ENCODE measurements at places on chromosomes 2 and 18.

DNA sequence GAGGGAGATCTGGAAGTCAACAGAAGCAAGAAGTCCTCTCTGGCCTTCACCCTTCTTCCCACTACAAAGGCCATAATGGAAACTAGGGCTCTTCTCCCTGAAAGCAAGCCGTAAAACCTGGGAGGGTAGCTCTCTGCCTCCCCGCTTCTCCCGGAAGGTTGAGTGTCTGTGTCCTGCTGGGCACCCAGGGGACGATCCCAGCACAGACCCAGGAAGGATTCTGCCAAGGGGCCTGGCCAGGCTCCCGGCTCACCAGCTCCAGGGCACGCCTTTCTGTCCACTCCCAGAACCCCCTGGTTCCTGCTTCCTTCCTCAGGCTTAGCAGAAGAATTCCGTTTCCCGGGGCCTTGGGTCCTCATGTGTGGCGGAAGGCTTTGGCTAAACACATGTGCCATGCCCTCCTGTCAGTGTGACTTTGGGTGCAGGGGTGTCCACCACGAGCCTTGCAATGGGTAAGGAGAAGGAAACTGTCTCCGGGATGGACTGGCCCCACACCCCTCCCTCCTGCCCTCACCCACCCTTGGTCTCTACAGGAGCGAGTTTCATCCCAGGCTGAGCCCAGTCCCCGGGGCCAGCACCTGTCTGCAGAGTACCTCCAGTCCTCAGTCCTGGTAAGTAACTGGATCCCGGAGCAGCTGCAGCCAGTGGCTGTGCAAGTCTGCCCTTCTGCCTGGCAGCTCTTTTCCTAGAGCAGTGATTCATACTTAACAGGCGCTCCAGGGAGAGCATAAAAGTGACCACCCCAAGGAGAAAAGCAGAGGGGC lies 135.8 kb downstream of the TPO start:
- no peak for DNase-seq

DNA sequence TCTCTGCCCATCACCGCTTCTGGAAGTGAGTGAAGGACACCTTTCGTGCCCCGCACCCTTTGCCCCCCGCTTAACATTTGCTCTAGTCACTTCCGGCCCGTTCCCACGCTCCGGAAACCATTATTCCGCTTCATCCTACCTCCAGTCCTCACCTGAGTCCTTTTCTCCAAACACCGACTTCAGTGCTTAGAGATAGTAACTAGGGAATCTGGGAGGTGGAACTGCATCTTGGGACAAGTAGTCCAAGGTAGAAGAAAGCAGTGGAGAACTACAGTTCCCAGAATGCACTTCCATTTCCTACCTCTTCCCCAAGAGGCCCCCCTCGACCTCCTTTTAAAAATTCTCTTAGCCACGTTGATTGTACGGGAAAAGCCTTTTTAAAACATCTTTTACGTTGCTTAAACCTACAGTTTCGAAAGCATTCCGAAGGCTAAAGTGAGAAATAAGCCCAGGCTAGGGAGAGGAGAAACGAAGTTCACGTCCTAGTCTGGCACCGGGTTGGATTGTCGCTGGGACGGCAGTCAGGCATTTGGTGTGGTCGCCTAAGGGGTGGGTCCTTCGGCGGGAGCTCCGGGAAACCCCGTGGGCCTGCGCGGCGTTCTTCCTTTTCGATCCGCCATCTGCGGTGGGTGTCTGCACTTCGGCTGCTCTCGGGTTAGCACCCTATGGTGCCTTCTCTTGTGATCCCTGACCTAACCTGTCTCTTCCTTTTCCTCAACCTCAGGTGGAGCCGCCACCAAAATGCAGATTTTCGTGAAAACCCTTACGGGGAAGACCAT lies at the start of the genes CLHC1 and RPS27A:
TSS of gene CLHC1 (minus strand) at position 210 of the 779 bp plus-strand sequence. CDS start 9,882 bp downstream, outside the sequence.
TSS of gene RPS27A (plus strand) at position 605 of the 779 bp plus-strand sequence. CDS start at position 742, 137 bp downstream.
- peak; percentile 89 for DNase-seq

- no peak for DNase-seq
Observed at GRCh38 chr2:163652751-163653150, 83.1 kb downstream of the FIGN start.

DNA sequence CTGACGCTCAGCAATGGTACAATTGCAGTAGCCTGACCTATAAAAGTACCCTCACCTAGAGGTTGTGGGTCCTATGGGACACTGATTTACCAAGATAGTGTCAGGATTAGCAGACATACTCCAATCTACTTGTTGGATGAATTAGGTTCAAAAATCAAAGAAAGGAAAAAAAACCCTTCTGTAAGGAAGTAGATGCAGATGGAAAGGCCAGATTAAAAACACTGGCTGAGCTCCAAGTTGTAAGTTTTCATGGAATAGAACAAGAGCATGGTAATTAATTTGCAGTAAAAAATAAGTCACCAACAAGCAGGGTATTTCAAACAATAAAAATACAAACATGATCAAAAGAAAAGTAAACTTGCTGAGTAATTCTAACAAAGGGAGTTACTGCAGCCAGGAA lies 26.4 kb downstream of the IDH1 start:
- no peak for DNase-seq

DNA sequence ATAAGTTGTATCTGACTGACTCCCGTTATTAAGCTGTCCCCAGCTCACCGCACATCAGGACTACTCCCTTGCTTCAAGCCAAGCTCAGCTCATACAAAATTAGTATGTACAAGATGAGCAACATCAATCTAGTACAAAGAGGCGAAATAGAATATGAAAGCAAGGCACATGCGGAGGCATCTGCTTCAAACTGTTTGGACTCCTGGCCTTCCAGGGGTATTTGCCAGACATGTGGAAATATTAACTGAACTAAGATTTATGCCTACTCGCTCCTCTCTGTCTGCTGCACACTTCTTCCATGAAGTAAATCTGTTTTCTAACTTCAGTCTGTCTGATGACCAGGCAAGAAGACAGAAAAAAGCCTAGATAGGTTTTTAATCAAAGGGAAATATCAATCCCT lies 499.8 kb downstream of the PID1 start:
- DNase-seq, result no peak

DNA sequence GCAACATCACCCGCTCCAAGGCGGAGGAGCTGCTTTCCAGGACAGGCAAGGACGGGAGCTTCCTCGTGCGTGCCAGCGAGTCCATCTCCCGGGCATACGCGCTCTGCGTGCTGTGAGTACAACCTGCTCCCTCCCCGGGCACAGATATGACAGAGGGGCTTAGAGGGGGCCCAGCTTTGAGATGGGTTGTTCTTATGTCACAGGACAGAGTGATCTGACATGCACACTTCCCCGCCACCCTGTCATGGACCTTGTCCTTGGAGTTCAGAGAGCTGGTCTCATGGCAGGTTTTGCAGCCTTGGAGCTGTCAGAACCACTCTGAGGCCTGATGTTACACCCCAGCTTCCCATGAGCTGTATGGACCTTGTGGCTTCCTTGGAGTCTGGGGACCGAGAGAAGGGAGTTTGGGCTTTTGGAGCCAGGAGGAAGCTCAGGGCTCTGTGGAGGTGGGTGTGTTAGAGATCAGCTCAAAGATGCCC lies 398 bp downstream of the INPP5D start:
- no peak for DNase-seq

- no peak for DNase-seq
Observed at GRCh38 chr2:205352593-205352992, 329.7 kb upstream of the NRP2 start.

- DNase-seq, result no peak
Observed at GRCh38 chr18:58158008-58158407, 114.0 kb downstream of the NEDD4L start.

GRCh38 chr18:407191-407590 lies 93.3 kb downstream of the COLEC12 start:
- no peak for DNase-seq
